ENCODE measurements at places on chromosomes 2 and 18. TPM values are rescaled to one million over a fixed set of nuclear protein-coding genes. Genes with fewer than 3 reads are reported as not detected.

GKN2 gene
- total RNA-seq, result not detected

CDK15 gene
- total RNA-seq, result not detected

VAMP8 gene
- total RNA-seq, result 6.7 TPM

EFEMP1 gene
- total RNA-seq, result 29.4 TPM

ANKAR gene
- 6.4 TPM for total RNA-seq

UGT1A1 gene
- total RNA-seq, result not detected

APCDD1 gene
- total RNA-seq, result 8.4 TPM

IL18RAP gene
- 0.54 TPM for total RNA-seq

SIGLEC15 gene
- 0.08 TPM for total RNA-seq

KIF1A gene
- 1.1 TPM for total RNA-seq

KCNIP3 gene
- total RNA-seq, result 5.4 TPM

PRKRA gene
- 52.3 TPM for total RNA-seq

ZEB2 gene
- total RNA-seq, result 126 TPM

KCNK3 gene
- 12.2 TPM for total RNA-seq

TNS1 gene
- total RNA-seq, result 742 TPM

SGO2 gene
- total RNA-seq, result 0.58 TPM

PPM1B gene
- 65.9 TPM for total RNA-seq

ANKRD30B gene
- total RNA-seq, result not detected

HOXD9 gene
- not detected for total RNA-seq

DIS3L2 gene
- total RNA-seq, result 14.9 TPM

SFT2D3 gene
- 4.2 TPM for total RNA-seq

SLC9A2 gene
- 0.46 TPM for total RNA-seq

DBI gene
- 345 TPM for total RNA-seq

LIMS3 gene
- 2.4 TPM for total RNA-seq

IL1A gene
- total RNA-seq, result not detected

CD8B2 gene
- total RNA-seq, result not detected

HAAO gene
- 2.7 TPM for total RNA-seq

FAHD2A gene
- 27.6 TPM for total RNA-seq

UGT1A5 gene
- not detected for total RNA-seq

KDSR gene
- 32.4 TPM for total RNA-seq

SERPINB8 gene
- 1.7 TPM for total RNA-seq

MSTN gene
- 0.11 TPM for total RNA-seq

PPP1R1C gene
- total RNA-seq, result 16.5 TPM

KLF7 gene
- total RNA-seq, result 24.4 TPM

BCL2 gene
- 12.8 TPM for total RNA-seq

PRKCE gene
- 22.3 TPM for total RNA-seq

TP53I3 gene
- total RNA-seq, result 21.8 TPM

SLC23A3 gene
- total RNA-seq, result 0.50 TPM

MSH6 gene
- 25.4 TPM for total RNA-seq

KCTD1 gene
- total RNA-seq, result 21.8 TPM

MYL1 gene
- not detected for total RNA-seq

SMAD4 gene
- 94.0 TPM for total RNA-seq

CCDC85A gene
- 7.0 TPM for total RNA-seq

CROCC2 gene
- not detected for total RNA-seq

VWA3B gene
- 0.54 TPM for total RNA-seq

SULT1C4 gene
- total RNA-seq, result 4.1 TPM

GBX2 gene
- not detected for total RNA-seq

NBAS gene
- total RNA-seq, result 51.7 TPM

CFC1 gene
- total RNA-seq, result 0.66 TPM

KLF11 gene
- total RNA-seq, result 16.8 TPM

SLC8A1 gene
- 674 TPM for total RNA-seq
